Mesendoderm (in vitro differentiated cells): ENCODE measurements at places on chromosomes 4 and X.

DNA sequence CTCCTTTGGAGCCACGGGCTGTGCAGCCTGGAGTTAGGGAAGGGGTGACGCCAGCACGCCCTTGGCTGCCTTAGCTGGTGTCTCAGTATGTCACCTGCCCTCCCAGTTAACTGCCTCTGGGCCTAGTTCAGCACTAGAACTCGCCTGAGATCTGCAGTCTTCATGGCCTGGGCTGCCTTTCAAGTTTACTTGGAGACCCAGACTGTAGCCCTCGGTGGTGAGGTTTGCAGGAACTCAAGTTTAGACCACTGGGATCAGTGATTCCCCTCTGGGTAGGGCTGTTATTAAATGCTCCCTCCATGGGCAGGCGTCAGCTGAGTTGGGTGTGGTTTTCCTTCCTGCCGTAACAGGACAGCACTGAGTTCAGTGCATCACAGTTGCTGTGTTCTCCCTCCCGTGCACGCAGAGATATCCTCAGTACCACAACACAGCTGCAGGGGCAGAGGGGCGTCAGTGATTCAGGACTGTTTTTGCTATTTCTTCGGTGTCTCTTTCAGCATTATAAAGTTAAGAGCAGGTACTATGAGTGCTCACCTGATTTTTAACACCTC is 30.5 kb downstream of the PLAC8 start:
- DNase-seq: peak; percentile 11

- DNase-seq: peak; percentile 70
Measured at GRCh38 chrX:39653691-39654090, 444.1 kb downstream of the BCOR start.

DNA sequence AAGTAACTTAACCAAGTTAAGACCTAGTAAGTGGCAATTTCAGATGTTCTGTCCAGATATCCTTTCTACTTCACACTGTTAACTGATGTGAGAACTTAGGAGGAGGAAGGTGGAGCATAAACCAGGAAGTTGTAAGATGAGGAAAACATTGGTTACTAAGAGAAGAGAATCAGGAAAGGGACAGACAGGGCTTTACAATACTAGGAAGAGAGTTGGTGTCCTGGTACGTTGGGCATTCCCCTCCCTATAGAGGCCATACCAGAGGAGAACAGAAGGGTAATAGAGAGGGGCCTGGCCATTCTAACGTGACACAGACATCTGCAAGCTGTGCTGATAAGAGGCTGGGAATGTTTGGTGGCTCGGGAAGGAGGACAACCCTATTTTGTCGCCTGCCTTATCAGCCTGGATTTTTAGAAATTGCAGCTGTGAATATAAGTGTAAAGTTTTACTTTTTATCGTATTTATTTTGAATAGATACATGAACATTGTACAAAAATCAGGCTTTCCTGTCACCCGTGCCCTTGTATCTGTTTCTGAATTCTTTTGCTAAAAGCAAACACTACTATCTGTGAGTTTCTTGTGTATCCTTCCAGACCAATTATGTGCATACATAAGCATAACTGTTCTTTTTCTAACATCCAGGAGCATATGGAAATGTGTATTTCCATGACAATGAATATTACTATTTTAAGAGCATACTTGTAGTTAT is 53.5 kb upstream of the HPRT1 start:
- peak; percentile 56 for DNase-seq

DNA sequence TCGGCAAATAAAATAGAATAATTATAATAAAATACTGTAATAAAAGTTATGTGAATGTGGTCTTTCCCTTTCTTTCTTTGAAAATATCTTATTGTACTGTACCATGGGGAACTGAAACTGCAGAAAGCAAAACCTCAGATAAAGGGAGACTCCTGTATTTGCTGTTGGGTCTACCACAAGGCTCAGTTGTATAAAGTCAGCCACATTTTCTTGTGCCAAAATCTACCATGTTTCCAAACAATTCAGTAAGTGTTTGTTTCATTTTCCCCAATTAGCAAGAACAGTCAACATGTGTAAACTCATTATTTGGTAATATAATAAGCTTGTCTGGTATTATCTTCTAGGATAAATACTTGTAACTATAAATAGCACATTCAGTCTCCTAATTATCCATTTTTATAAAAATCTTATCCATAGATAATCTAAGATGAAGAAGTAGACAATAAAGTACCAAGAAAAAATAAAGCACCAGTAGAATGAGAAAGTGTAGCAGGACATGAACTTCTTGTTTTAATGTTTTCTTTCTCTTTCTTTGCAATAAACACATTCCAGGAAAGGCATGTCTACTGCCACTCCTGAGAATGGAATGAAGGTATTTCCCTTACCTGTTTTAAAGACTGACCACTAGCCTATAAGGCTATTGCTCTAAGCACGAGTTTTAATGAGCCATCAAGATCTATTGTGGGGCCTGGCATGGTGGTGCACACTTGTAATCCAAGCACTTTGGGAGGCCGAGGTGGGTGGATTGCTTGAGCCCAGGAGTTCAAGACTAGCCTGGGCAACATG is 15.0 kb upstream of the OTUD4 start:
- DNase-seq: peak; percentile 63

DNA sequence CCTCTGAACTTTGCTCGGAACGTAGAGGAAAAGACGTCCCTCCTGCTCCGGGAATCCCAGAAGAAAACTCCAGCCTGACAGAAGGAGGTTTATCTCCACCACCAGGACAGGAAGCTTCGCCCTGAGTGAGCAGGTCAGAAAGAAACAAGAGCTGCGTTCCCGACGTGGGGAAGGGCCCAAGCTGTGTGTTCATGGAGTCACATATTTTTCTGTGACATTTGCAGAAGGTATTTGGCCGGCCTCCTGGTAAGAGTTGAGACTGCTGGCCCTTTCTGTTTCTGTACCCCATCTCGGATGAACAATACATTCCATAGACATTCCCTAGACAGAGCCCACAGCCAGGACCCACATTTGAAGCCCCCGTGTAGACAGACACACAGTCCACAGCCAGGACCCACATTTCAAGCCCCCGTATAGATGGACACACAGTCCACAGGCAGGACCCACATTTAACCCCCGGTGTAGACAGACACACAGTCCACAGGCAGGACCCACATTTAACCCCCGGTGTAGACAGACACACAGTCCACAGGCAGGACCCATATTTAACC is 230.8 kb downstream of the SHOX start:
- DNase-seq: no peak

- no peak for DNase-seq
Measured at GRCh38 chrX:13250826-13251580, 68.8 kb downstream of the ATXN3L start.
